Skeletal muscle cell (primary cell): ENCODE measurements at places on chromosomes 12 and 14.

- DNase-seq = no peak
Measured at GRCh38 chr12:50062728-50063460, 5.5 kb downstream of the ASIC1 start.

GRCh38 chr12:3972576-3972975 lies 99.4 kb upstream of the PARP11 start:
- no peak for DNase-seq

DNA sequence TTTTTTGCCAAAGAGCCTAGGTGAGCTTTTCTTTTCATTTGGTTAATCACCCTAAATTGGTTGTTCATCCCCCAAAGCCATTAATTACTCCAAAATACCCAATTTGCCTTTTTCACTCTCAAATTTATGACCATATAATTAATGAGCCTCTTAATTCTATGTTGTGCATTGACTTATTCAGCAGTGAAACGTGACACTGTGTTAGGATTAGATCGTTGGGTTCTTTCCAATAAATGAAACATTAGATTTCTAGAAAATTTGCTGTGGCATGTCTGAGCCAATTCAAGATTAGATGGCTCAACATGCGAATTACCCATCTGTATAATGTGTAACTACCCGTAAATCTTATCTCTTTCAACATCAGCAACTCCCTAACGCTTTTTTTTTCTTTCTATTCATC lies 273.4 kb downstream of the BMP4 start:
- no peak for DNase-seq

- peak; percentile 12 for DNase-seq
Measured at GRCh38 chr14:88614218-88614907, 51.5 kb downstream of the ZC3H14 start.

DNA sequence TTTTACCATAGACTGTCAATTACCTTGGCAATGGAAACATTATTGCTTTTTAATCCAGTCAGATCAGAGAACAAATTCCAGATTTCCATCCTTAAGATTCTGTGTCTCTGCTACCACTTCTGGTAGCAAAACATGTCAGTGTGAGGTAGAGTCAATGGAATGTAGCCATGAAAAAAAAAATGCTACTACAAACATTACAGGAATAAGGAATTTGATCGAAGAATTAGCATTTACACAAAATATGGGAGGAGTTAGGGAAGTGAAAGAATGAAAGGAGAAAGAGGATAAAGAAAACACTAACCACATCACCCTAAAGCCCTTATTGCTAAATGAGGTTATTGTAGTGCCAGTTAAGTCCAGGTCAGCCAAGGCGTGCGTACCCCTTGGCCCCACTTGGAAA lies 9.2 kb downstream of the MED21 start:
- DNase-seq = no peak

DNA sequence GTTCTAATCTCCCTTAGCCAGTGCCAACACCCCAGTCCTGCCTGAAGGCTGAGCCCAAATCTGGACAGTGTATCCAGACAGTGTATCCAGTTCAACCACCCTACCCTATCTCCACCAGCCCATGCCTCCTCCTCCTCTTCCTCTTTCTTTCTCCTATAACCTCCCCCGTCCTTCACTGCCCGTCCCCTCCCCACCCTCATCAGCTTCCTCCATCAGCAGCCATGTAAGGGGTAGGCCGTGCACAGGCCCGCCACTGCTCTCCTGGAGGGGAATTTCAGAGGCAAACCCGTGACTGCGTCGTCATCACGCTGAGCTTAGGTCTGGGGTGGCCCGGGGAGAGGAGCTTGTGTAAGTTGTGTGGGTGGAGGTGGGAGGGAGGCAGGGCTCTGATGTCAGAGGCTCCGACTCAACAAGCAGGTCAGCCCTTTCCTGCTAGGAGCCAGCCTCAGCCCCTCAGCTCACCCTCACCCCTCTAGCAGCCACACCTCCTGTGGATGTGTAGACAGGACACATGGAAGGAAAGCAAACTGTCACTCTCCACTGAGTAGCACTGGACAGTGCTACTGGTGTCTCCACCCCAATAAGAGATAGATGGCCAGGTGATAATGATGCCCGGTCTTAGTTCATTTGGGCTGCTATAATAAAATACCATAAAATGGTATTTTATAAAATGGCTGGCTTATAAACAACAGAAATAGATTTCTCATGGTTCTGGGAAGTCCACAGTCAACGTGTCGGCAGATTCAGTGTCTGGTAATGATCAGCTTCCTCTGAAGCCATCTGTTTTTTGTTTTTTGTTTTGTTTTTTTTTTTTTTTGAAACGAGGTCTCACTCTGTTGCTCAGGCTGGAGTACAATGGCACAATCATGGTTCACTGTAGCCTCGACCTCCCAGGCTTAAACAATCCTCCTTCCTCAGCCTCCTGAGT lies 50.5 kb downstream of the IRF2BPL start:
- peak; percentile 34 for DNase-seq

DNA sequence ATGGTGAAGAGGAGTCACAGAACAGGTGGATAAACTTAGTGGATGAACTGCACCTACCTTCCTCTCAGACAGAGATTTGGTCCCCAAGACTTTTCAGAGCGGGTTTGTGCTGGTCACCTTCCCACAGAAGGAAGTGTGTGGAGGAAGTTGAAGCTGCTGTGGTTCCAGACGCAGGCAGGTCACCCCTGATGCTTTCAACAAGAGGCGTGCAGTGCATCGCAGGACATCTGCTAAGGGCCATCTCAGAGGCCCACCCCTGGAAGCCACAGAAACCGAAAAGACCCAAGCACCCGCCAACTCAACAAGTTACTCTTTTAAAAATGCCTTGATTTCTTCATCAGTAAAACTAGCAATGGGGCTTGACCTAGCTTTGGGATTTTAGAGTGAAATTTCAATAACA lies 1.0 kb upstream of the GPX2 start:
- DNase-seq = no peak

DNA sequence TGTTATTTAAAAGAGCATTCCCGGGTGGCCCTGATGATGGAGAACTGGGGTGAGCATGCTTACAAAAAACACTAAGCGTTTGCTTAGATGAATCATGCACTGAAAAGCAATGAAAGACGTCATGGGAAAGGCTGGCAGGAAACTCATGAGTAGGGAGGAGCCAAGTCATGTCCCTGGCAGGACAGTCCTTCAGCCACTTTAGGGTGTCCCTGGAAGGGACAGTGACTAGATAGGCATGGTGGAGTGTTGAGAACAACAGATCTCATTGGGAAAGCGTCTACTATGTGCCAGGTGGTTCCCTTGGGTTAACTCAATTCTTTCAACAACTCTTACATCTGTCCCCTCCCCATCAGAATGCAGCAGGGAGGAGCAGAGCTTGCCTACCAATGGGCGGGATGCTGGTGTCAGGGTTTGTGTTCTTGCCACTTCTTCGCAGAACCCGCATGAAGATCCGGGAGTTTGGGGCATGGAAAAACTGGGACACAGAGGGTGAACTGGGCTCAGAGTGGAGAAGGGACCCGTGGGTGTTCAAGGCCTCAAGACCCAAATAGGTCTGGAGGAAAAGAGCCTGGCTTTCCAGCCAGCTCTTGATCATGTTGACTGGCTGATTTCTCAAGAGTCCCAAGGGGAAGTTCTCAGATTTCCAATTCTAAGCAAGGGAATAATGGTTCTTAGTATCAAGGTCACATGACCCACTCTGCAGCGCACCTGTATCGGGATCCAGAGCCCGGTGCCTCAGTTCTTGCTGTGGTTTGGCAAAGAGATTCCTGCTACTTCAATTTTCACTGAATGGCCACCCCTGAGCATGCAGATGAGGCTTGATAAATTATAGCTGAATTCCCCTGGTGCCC lies 653.9 kb upstream of the TBX3 start:
- DNase-seq = peak; percentile 73

- DNase-seq = no peak
Measured at GRCh38 chr14:57987596-57988300, 121.9 kb upstream of the SLC35F4 start.

- DNase-seq = no peak
Measured at GRCh38 chr14:105323663-105324062, 9.1 kb downstream of the PACS2 start.

DNA sequence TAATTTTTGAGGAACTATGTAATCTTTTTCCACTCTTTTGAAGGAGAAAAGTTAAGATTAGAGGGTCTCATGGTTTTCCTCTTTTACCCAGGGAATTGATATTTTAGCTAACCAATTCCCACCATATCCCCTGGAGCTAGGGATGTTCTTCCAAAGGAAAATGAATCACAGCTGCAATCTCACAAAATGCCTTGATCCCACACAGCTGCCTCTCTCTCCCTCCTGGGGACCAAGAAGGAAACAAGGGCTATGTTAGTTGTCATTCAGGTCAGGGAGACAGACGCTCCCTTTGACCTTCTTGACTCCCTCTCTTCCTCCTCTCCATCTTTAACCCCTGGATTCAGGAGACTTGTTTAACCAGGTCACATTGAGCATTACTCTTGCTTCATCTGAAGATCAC lies 9.5 kb downstream of the DCN start:
- DNase-seq = no peak

DNA sequence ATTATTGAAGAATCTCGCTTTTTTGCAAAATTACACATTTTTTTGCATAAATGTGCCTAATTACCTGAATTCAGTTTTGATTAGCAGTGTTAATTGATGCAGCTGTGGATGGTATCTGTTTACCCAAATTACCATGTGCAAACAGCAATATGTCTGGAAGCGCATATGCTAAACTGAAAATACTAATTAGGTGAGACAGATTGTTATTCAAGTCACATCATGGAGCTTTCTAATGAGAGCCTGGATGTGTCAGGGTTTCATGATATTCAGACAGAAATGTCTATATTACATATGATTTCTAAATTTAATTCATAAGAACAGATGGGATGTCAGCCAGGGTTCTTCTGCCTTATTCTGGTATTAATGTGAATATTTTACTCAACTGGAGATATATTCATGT lies 74.9 kb downstream of the RMST start:
- DNase-seq = no peak
